Liver (tissue), 10 donors: ENCODE measurements at places on chromosomes 5 and 9. TPM values are rescaled to one million over a fixed set of nuclear protein-coding genes. Genes with fewer than 3 reads are reported as not detected.

The C9 gene
- 3,238 TPM for total RNA-seq

GRCh38 chr9:135016037-135016640, 71.3 kb upstream of the OLFM1 start:
- DNase-seq: no peak

The DBH gene
- total RNA-seq: 2.4 TPM

GRCh38 chr5:179829732-179830435, 9.2 kb downstream of the SQSTM1 start:
- DNase-seq: no peak

DNA sequence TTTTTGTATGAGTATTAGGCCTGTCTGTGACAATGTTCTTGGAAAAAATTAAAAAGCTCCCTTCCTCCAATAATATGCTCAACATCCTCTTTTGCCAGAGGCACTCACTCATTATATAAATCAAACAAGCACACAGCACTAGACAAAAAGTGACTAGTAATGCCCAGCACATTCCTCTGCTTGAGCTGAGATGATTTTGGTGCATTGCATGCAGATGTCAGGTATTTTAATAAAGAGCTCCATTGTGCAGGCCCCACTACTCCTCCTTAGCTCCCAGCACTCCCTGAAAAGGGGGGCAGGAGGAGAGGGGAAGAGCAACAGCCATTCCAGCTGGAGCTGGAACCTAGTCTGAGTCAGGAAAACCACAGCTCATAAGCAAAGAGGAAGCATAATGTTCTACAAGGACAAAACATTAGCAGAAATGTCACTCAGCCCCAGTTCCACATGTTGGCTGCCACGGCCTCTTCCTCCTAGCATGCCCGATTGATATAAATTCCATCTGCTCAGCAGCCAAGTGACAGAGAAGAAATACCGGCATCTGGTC, 348.5 kb downstream of the BNC2 start:
- no peak for DNase-seq

GRCh38 chr5:2260211-2261003, 377.7 kb upstream of the IRX4 start:
- peak; percentile 16 for DNase-seq

- DNase-seq: no peak
Measured at GRCh38 chr5:127186657-127187056, 103.9 kb upstream of the MEGF10 start.

The PCDHA4 gene
- 0.09 TPM for total RNA-seq

DNA sequence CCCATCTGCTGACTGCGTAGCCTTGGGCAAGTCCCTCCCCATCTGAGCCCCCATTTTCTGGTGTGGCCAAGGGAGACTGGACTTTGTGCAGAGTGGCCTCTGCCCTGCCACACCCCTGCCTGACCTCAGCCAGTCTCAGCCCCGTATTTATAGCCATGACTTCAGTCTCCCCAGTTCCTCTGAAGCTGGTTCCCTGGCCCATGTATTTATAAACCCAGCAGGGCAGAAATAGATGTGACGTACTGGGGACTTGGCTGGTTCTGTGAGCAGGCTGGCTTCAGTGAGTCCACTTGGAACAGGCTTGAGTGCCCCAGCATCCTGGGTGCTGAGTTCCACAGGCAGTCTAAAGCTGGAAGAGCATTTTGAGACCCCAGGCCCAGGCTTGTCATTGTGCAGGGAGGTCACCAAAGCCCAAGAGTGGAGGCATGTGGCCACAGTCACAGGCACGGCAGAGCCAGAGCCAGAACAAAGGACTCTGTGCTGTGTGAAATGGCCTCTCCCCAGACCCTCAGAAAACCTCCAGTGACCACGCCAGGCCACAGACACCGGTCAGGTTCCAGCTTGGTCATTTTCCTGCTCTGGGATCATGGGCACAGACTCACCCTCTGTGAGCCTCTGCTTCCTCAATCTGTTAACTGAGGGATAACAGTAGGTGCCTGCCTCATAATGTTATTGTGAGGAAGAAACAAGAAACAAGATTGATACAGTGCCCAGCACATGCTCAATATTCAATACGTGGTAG, 30.4 kb upstream of the SYNPO start:
- DNase-seq: no peak

GRCh38 chr5:61416420-61416819, 84.4 kb downstream of the ZSWIM6 start:
- DNase-seq: no peak
